NCI-H1930 (cell line): ENCODE measurements at places on chromosomes 6 and 20.

DNA sequence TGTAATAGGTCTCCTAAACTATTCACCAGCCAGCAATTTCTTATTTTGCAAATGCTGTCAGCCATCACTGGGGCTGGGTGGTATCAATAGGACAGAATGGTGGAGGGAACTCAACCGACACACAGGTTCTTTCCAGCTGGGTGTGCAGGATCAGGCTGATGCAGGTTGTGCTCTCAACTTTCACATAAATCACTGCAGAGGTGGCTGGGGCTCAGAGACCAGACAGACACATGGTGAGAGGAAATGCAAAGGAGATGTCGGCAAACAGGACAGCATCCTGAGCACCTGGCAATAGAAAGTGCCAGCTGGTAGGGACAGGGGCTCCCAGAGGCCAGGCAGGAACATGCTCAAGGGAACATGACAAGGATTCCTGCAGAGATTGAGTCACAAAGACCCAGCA is 254.9 kb downstream of the SOD2 start:
- DNase-seq: no peak

DNA sequence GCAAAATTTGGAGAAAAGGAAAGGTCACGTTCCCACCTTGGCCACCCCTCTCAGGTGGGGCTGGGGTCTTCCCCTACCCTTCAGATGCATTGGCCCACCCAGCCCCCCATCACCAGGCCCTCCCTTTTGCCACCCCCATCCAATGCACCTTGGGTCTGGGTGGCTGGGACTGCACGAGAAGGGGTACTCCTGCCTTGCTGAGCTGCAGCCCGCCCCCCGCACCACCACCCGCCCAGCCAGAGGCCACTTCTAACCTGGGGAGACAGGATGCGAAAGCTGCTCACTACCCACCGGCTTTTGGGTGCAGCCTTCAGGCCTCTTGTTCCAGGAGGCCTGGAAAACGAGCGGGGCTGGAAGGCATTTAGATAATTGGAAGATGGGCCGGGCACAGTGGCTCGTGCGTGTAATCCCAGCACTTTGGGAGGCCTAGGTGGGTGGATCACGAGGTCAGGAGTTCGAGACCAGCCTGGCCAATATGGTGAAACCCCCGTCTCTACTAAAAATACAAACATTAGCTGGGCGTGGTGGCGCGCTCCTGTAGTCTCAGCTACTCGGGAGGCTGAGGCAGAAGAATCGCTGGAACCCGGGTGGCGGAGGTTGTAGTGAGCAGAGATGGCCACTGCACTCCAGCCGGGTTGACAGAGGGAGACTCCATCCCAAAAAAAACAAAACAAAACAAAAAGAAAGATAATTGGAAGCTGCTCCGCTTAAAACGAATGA is 1.2 kb upstream of the CDC25B start:
- DNase-seq: no peak

GRCh38 chr6:3542032-3542640 is 85.3 kb upstream of the SLC22A23 start:
- DNase-seq: no peak

- no peak for DNase-seq
Observed at GRCh38 chr6:154514481-154514880, 4.0 kb upstream of the CNKSR3 start.
